ENCODE measurements at places on chromosomes 16 and 17. TPM values are rescaled to one million over a fixed set of nuclear protein-coding genes. Genes with fewer than 3 reads are reported as not detected.

DNA sequence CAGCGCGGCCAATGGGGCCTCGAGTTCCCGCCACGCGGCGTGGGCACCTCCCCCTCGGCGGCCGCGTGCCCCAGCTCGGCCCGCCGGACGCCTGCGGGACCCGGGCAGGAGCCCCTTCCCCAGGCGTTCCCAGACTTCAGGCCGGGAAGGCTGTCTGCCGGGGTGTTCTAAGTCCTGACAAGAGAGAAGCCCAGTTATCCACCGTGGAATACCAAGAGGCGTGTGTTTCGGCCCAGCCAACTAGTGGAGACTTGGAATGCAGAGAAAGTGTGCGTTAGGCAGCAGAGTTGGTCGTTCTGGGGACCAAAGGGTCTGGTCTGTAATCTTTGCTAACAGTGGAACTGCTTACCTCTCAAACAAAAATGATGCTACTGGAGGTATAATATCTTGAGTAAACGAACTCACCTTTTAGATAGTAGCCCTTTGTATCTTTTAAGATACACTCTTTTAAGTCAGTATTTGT, 251 bp upstream of the HSF5 start:
- H3K27me3 ChIP-seq, result no peaks in the 10 kb centered on the region
- peaks cover 5% of the 10 kb centered on the region for H3K4me1 ChIP-seq
- H3K4me3 ChIP-seq, result no peak overlapping the region
- H3K36me3 ChIP-seq, result peaks cover 30% of the 10 kb centered on the region
- no peak for DNase-seq

GRCh38 chr17:50499721-50500120, 8.5 kb upstream of the MYCBPAP start:
- H3K36me3 ChIP-seq, result no peaks in the 10 kb centered on the region
- no peak overlapping the region for H3K4me3 ChIP-seq
- peaks cover 10% of the 10 kb centered on the region for H3K4me1 ChIP-seq
- H3K27ac ChIP-seq, result no peak overlapping the region
- DNase-seq, result no peak

DNA sequence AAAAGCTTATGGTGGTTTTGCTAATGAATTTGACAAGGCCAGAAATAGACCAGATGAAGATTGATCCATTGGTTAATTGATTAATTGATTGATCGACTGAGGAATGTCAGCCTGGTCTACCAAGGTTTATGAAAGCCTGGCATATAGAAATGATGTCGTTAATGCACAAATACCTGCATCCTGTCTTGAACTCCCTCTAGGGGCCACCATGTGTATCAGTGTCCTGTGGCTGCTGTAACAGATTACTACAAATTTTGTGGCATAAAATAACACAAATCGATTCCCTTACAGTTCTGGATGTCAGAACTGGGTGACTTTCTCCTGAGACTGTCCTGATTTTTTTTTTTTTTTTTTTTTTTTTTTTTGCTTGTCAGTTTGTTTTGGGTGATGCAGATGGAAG, 553.2 kb downstream of the MAF start:
- no peak for DNase-seq
- H3K27ac ChIP-seq, result no peak overlapping the region
- no peaks in the 10 kb centered on the region for H3K27me3 ChIP-seq
- H3K4me3 ChIP-seq, result no peak overlapping the region
- peaks cover 8% of the 10 kb centered on the region for H3K4me1 ChIP-seq

- no peak overlapping the region for H3K4me3 ChIP-seq
- H3K27me3 ChIP-seq, result no peaks in the 10 kb centered on the region
- DNase-seq, result peak; percentile 29
- H3K27ac ChIP-seq, result no peak overlapping the region
- H3K36me3 ChIP-seq, result no peaks in the 10 kb centered on the region
These were observed 15.0 kb downstream of the MYH13 start for GRCh38 chr17:10357768-10358167.

TBX2 gene
- total RNA-seq, result not detected

RNU2-1 gene
- 8,381 TPM for total RNA-seq

DNA sequence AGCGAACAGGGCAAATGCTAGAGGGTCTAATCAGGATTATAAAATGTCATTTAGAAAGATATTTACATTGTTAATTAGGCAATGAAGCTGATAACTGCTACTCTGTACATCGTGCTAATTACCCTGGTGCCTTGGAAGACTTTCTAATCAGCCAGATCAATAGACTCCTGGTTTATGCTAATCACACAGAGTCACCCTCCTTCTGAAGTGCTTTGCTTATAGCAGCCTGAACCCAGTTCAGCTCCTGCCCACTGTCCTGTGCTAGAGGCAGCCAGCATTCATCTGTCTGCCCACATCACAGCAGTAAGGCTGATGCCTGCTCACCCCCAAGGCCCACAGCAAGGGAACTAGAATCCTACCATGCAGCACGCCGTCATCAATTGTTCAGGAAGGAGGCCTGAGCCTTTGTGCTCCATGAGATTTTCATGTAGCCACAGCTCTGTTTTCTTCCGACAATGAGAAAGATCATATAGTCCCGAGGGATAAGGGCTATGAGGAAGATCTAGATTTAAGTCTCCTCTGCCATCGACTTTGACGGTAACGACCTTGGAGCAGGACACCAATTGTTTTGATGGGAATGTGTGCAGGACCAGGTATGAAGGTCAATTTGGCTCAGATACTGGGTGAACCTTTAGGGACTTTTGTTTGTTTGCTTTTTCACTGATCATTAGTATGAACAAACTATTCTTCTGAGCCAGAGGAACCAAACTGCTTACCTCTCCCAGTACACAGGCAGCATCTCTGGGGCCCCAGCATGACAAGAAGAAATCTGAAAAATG, 12.5 kb upstream of the LYRM9 start:
- H3K27me3 ChIP-seq, result peaks cover 11% of the 10 kb centered on the region
- H3K4me1 ChIP-seq, result no peaks in the 10 kb centered on the region
- no peak for DNase-seq
- H3K27ac ChIP-seq, result no peak overlapping the region
- H3K36me3 ChIP-seq, result no peaks in the 10 kb centered on the region
- H3K4me3 ChIP-seq, result no peak overlapping the region

DNA sequence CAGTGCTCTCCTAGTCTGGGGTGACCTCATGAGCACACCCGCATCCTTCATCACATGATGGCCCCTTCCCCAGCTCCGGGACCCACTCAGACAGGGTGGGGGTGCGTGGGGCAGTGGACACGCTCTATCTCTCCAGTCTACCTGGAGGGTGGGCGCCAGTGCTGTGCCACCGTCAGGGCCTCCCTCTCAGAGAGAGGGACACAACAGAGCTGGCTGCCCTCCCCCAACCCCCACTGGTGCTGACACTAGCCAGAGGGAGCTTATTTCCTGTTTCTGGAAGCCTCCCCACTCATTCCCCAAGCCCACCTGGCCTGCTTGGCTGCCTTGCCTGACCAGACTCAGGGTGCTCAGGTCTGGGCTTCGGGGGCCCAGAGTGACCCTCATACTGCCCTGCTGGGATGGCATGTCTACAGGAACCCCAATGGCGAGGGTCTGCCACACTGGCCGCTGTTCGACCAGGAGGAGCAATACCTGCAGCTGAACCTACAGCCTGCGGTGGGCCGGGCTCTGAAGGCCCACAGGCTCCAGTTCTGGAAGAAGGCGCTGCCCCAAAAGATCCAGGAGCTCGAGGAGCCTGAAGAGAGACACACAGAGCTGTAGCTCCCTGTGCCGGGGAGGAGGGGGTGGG, 8.2 kb downstream of the CES2 start:
- peaks cover 7% of the 10 kb centered on the region for H3K36me3 ChIP-seq

GRCh38 chr16:17759451-17760390, 289.0 kb upstream of the XYLT1 start:
- H3K27me3 ChIP-seq, result no peaks in the 10 kb centered on the region
- no peaks in the 10 kb centered on the region for H3K4me1 ChIP-seq
- H3K27ac ChIP-seq, result no peak overlapping the region
- H3K4me3 ChIP-seq, result no peak overlapping the region
- no peak for DNase-seq

GRCh38 chr17:55198690-55199370, 65.9 kb upstream of the HLF start:
- no peak overlapping the region for H3K27ac ChIP-seq
- no peak overlapping the region for H3K4me3 ChIP-seq
- peaks cover 15% of the 10 kb centered on the region for H3K27me3 ChIP-seq
- no peaks in the 10 kb centered on the region for H3K36me3 ChIP-seq
- DNase-seq, result no peak
- no peaks in the 10 kb centered on the region for H3K4me1 ChIP-seq

ATP1B2 gene
- total RNA-seq, result 0.14 TPM

KRTAP1-3 gene
- not detected for total RNA-seq

DNA sequence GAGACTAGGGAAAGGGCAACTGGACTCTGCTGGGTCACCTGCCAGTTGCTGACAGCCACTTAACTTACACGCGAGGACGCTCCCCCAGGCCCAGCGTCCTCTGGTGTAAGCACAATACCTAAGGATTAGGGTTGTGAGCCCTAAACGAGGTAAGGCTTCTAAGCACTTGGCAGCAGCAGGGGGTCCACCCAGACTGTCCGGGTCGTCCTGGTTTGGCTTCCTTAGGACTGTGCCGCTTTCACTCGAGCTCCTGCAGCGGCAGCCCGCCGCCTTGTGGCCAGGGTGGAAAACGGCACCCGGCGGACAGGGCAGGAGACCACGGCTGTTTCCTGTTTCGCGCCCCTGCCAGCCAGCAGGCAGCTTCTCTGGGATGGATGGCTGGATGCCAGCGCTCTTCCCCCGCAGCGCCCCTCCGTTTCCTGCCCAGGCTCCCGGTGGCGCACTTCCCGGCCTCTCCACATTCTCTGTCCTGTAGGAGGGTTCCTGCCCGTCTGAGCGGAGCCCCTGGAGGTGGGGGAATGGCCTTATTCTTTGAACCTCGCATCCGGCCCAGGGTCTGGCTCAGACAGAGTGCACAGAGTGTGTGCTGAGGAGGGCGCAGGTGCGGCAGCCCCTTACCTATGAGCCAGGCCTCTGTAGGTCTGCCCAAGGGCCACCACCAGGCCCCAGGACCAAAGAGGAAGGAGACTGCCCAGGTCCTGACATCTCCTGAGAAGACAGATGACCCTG, 47.0 kb upstream of the AMZ2 start:
- H3K27ac ChIP-seq, result no peak overlapping the region
- H3K27me3 ChIP-seq, result peaks cover 52% of the 10 kb centered on the region
- peak overlapping the region; percentile 80 for H3K4me3 ChIP-seq
- DNase-seq, result peak; percentile 86
- H3K4me1 ChIP-seq, result peaks cover 20% of the 10 kb centered on the region

GRCh38 chr17:63120406-63120805, 154.4 kb downstream of the TANC2 start:
- no peak for DNase-seq
- no peaks in the 10 kb centered on the region for H3K36me3 ChIP-seq
- no peaks in the 10 kb centered on the region for H3K4me1 ChIP-seq
- H3K27me3 ChIP-seq, result no peaks in the 10 kb centered on the region
- H3K4me3 ChIP-seq, result no peak overlapping the region

- DNase-seq, result no peak
- H3K27me3 ChIP-seq, result peaks cover 12% of the 10 kb centered on the region
These were observed 107.4 kb upstream of the CRHR1 start for GRCh38 chr17:45676695-45677094.

DNA sequence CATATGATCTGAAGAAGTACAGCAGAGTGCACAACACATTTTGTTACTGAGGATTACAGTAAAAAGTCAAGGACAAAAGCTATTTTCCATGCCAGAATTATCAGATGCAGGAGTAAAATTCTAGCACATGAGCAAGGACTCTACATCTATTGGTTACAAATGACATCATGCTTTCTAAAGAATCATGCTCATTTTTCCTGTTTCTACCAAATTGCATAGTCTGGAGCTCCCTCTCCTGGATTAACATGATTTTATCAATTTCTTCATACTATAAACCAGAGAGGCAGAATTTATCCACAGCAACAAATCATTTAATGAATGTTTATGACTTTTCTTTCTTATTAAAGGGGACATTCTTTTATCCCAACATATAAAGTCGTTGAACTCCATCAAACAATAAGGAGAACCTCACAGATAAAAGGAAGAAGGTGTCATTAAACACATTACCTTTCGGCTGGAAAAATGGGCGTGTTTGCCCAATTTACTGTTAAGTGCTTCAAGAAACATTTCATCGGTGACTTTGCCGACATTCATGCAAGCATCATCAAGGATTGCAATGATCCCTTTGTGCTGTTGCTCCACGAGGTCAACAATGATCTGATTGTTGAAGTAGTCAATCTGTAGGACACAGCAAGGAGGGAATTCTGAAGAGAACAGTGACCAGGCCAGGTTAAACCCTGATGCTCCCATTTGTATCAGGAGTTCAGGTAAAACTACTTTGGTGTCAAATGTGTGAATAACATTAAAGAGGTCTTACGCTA, 121.7 kb downstream of the MYO1D start:
- no peak overlapping the region for H3K4me3 ChIP-seq
- H3K4me1 ChIP-seq, result peaks cover 8% of the 10 kb centered on the region
- no peaks in the 10 kb centered on the region for H3K36me3 ChIP-seq
- no peak overlapping the region for H3K27ac ChIP-seq
- H3K27me3 ChIP-seq, result peaks cover 3% of the 10 kb centered on the region

DNA sequence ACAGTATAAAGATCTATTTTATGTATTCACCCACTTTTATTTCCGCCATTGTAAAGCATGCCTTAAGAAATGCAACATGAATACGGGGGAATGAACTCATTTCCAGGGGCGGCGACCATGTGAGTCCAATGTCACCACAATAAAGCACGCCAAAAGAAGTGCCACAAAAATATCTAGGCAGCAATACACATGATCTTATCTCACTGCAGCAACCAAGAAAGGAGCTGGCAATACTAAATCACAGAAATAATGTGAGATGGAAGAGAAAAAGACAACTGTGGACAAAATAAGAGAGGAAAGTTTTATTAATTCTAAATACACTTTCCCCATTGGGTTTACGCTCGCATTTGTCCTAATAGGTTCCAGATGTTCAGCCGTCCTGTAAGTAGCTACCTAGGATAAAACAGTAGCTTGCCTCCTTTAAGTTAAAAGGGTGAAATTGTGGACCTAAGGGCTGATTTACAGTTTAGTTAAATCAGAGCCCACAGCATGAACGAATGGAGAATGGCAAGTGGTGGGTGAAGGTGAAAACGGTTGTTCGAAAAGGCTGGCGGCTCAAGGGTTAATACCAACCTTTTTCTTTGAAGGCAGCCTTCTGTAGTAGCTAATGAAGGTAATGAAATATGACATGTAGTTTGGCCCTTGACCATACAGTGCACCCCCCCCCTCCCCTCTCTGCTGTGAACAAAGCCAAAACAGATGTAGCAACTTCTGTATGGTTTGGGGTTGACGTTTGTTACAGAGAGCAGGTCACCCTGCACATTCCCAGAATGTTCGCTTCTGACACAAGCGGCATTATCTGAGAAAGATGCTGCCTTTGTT, 504.2 kb upstream of the PSMD7 start:
- H3K36me3 ChIP-seq, result no peaks in the 10 kb centered on the region
- no peaks in the 10 kb centered on the region for H3K27me3 ChIP-seq
- H3K27ac ChIP-seq, result no peak overlapping the region
- H3K4me1 ChIP-seq, result no peaks in the 10 kb centered on the region
- H3K4me3 ChIP-seq, result no peak overlapping the region
